ENCODE measurements at places on chromosomes 16 and 17. TPM values are rescaled to one million over a fixed set of nuclear protein-coding genes. Genes with fewer than 3 reads are reported as not detected.

USH1G gene
- total RNA-seq = not detected

FOXN1 gene
- total RNA-seq = not detected

IGF2BP1 gene
- not detected for total RNA-seq

PRAC1 gene
- not detected for total RNA-seq

LRRC59 gene
- total RNA-seq = 41.1 TPM

HIC1 gene
- 48.6 TPM for total RNA-seq

RNF222 gene
- total RNA-seq = 0.42 TPM

DNA sequence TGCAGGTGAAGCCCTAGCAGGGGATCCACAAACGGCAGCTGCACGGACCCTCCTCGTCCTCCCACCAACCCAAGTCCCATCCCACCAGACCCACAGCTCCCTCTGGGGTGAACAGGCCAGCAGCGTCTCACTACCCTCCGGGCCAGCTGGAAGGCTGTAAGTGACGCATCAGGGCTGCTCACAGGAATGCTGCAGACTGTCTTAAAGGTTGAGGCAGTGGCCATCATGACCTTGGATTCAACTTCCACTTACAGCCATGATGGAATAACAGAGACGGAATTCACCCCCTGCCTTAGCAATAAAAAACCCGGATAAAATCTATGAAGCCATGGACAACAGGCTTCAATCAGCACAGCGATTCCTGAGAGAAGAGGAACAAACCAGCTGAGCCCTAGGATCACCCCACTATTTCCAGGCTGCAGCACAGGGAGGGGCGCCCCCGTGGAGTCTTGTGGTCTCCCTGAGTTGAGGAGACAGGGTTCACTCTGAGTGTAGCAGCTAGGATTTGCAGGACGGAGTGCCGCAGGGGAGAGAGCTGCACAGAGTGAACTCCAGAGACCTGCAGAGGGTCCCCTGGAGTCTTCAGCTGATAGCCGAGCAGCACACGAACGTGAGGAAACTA is 10.5 kb downstream of the FAM83G start:
- no peak for DNase-seq
- H3K27me3 ChIP-seq = no peaks in the 10 kb centered on the region
- no peak overlapping the region for H3K4me3 ChIP-seq
- H3K36me3 ChIP-seq = no peaks in the 10 kb centered on the region

GRCh38 chr16:62597875-62598274 is 561.6 kb upstream of the CDH8 start:
- no peaks in the 10 kb centered on the region for H3K27me3 ChIP-seq
- no peaks in the 10 kb centered on the region for H3K4me1 ChIP-seq
- H3K36me3 ChIP-seq = no peaks in the 10 kb centered on the region
- no peak overlapping the region for H3K4me3 ChIP-seq
- H3K27ac ChIP-seq = no peak overlapping the region

- H3K36me3 ChIP-seq = no peaks in the 10 kb centered on the region
- no peaks in the 10 kb centered on the region for H3K27me3 ChIP-seq
- H3K4me1 ChIP-seq = peaks cover 44% of the 10 kb centered on the region
- H3K27ac ChIP-seq = no peak overlapping the region
- no peak overlapping the region for H3K4me3 ChIP-seq
Measured at GRCh38 chr16:27725236-27726000, 175.5 kb downstream of the KATNIP start.

DNA sequence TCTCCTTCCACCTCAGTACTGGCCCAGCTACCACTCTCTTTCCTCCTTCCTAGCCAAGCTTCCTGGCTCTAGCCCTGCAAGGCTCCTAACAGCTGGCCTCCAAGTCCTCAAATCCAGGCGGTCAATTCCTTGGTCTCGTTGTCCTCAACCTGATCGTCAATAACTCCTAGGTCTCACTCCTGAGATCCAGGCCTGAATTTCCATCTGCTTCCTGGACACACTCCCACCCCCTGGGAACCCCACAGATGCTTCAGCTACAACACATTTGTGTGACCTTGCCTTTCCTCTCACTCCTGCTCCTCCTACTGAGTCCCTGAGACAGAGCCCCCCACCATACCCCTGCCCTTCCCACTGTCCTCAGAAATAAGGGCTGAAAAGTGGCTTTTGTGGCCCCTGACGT is 2.3 kb downstream of the ENKD1 start:
- DNase-seq = no peak
- H3K27me3 ChIP-seq = no peaks in the 10 kb centered on the region
- H3K36me3 ChIP-seq = peaks cover 20% of the 10 kb centered on the region
- H3K4me1 ChIP-seq = peaks cover 45% of the 10 kb centered on the region
- no peak overlapping the region for H3K4me3 ChIP-seq

Data from esophagus muscularis mucosa (tissue), 4 donors.